Sigmoid colon (tissue), 7 donors: ENCODE measurements at places on chromosomes 2 and 18.

DNA sequence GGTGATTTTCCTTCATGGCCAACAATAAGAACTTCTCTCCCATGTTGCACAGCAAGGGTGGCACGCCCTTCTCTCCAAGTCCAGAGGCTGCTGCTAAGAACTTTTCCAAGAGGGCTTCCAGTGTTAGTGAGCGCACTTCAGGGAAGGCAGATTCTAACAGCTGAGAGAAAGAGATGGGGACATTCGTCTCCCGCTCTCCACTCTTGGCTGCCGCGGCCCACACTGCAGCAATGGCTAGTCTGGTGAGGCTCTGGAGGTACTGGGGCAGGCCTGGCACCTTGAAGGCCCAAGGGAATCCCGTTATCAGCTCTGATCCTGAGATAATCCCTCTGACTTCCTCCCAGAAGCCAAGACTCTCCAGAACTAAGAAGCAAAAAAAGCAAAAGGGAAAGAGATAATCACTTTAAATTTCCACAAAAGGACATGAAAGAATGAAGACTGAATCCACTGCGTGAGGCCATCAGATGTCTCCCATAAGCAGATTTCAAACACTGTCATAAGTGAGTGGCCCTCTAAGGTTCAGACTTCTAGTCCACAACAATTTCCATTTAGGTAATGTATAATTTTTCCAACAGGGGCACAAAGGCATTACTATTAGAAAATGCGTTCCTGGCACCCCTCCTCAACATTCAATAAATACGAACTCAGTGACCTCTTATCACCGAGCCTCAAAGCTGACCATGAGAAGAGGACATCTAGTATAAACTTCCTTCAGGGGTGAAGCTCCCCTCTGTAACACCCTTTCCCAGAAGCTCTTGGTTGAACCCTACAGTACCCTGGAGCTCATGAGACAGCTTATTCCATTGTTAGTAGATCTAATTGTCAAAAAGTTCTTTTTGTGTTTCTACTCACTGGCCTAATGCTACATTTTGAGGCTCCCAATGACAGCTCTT lies 66.7 kb upstream of the ZFP36L2 start:
- DNase-seq, result no peak

DNA sequence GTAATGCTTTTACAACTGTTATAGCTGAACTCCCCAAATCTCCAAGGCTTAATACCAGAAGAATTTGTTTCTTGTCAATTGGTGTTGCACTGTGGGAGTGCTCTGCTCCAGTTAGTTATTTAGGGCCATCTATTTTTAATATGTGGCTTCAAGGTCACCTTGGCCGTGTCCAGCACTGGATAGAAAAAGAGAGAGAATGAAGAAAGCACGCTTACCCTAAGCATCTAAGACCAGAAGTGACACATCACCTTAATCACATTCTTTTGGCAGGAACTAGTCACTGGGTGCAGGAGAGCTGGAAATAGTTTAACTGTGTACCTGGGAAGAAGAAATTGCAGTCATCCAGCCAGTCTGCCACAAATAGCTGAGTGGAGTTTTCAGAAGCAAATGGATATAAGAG lies 78.8 kb downstream of the VWC2L start:
- DNase-seq, result no peak

GRCh38 chr2:241619597-241620418 lies 17.1 kb downstream of the THAP4 start:
- DNase-seq, result no peak

DNA sequence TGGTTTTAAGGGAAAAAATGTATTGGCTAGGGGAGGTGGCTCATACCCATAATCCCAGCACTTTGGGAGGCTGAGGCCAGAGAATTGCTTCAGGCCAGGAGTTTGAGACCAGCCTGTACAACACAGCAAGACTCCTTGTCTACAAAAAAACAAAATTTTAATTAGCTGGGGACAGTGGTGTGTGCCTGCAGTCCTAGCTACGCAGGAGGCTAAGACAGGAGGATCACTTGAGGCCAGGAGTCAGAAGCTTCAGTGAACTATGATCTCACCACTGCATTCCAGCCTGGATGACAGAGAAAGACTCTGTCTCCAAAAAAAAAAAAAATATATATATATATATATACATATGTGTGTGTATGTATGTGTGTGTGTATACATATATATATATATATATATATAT lies 18.5 kb downstream of the CCDC88A start:
- no peak for DNase-seq

DNA sequence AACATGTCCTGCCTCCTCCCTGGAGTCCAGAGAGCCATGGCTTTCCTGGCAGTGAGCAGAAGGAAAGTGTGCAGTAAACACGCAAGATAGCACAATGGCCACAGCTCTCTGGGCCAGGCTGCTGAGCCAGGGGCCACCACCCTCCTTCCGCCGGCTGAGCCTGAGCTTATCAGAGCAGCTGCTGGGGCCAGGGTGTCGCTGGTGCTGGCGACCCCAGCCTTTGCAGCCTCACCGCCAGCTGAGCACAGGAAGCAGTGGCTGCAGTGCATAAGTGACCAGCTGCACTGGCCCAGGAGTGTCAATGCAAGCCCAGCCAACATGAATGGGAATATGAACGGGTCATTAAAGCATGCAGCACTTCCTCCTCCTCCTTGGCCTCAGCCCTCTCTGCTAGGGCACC lies 172.0 kb downstream of the ZFP36L2 start:
- DNase-seq, result peak; percentile 60

DNA sequence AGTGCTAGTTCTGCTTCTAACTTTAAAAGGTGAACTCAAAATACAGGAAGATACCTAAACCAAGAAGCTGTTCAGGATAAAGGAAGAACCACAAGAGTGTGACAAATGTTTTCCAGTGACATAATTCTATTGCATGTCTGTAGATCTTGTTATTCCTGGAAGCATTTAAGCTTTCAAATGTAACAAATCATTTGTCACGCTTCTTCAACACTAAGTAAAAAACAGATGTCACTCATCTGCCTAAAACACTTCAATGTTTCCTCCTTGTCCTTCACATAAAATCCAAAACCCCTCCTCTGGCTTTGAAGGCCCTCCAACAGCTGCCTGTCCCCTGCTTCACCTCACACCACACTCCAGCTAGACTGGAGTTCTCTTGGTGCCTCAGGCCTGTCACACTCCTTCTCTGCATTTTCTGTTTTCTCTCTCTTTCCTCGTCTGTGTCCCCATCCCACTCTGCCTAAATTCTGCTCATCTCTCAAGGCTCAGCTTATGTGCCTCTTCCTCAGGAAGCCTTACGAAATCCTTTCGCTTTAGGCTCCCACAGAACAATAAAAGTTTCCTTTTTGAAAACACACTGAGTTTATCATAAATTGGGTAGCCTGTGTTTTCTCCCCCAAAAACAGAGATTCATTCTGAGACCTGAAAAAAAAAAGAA lies 6.4 kb upstream of the CLEC4F start:
- no peak for DNase-seq

- no peak for DNase-seq
These were observed 99.5 kb downstream of the TTC32 start for GRCh38 chr2:19802086-19802841.

DNA sequence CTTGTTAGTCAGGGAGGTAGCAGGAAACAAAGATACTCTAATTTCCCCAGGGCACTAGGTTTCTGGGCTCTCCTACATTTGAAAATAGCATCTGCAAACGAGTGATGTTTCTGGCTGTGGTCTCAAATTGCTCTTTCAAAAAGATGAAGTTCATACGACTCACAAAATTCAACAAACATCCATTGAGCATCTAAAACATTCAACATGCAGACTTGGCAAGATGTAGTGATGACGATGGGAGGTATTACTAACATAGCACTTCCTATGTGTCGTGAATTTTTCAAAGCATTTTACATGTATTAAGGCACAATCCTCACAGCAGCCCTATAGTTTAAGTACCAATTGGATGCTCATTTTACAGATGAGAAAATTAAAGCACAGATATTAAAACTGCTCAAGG lies 5.2 kb downstream of the CCBE1 start:
- DNase-seq, result no peak
